ENCODE measurements at places on chromosomes 3 and 15.

DNA sequence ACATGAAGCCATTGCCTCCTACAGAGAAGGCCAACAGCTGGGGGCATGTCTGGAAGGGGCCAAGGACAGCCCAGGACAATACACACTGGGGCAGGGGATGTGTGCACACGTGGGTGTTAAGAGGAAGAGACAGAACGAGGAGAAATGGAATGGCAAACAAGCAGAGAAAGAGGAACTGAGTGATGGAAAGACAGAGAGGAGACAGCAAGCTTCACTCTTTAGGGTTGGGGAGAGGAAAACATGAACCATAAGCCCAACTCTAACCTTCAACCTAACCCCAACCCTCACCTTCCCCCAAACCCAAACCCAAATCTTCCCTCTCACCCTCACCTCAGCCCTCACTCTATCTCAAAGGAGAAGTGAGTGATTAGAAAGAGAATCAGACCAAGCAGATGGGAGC, 11.9 kb upstream of the PARL start:
- no peak for DNase-seq

GRCh38 chr3:189869165-189869564, 238.0 kb downstream of the TP63 start:
- DNase-seq = no peak

DNA sequence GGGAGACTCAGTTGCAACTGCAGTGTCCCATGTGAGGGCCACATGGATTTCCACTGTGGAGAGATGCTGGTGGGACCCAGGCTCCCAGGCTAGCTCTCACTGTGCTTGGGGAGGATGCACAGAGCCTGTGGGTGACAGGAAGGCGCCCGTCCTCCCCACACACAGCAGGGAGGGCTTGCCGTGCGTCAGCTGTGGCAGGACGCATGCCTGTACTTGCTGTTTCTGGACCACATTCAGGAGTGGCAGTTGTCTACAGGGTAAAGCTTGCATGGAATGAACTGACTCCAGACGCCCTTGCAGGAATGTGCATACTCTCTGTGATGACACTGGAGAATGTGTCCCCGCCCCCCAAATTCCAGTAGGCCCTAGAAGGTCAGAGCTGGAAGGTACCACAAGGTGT, 63.8 kb upstream of the SNRPA1 start:
- DNase-seq = no peak

- no peak for DNase-seq
Observed at GRCh38 chr3:129519896-129520715, 8.3 kb upstream of the RHO start.

GRCh38 chr3:117700573-117701360, 991.2 kb downstream of the TUSC7 start:
- DNase-seq = no peak

GRCh38 chr3:100089812-100090668, 24.3 kb downstream of the FILIP1L start:
- no peak for DNase-seq

DNA sequence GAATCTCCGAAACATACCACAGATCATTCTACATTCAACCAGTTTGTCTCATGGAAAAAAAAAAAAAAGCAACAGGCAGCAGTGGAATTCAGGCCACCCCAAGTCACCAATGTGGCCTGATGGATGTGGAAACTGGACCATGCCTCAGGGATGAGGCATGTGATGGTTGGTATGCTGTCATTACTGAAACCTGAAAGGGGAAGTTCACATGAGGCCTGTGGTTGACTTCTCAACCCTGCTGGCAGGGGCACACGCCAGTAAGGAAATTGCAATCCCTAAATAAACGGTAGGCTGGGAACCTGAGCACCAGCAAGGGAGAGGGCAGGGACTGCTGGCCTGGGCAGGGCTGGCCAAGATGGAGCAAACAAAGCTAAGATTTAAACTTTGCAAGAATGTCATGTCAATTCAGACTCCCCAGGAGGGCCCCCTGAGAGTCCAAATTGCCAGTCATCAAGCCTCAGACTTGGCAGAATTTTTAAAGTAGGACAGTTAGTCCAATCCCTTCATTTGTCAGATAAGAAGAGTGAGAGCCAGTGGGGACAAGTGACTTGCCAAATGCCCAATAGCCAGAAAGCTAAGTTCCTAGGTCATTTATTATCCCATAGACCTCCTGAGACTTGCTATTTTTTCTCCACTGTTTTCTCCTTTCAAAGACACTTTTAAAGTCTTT, 310.4 kb downstream of the ERC2 start:
- DNase-seq = no peak

DNA sequence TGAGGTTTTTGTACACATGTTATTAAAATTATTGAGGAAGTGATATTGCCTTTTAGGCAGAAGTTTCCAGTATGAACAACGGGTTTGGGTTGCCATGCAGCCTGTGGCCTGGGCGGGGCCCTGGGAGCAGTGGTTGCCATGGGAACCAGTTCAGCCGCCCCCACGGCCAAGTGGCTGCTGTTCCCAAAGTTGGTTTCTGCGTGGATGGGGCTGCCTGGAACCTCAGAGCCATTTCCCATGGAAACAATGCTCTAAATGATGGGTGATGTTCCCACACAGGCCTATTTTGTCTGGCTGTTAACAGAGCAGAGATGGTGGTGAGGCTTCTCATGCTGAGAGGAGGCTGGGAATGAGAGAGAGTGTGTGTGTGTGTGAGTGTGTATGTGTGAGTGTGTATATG, 19.5 kb downstream of the MRAS start:
- DNase-seq = no peak

DNA sequence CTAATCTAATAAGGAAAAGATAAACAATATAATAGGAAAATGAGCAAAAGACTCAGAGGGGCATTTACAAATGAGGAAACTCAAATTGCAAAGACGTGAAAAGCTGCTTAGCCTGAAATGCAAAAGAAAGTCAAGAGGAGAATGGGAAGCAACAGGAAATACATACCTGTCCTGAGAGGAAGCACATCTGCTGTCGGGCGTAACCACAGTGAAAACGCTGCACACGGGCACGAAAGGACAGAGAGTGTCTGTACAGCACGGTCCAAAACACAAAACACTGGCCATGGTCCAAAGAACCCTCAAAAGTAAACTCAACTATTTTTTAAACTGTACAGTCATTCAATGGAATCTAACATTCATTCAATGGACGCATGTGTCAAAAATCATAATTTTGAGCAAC, 100.6 kb downstream of the CHSY1 start:
- no peak for DNase-seq

- no peak for DNase-seq
Observed at GRCh38 chr3:23662079-23662617, 143.6 kb upstream of the UBE2E1 start.

- no peak for DNase-seq
Observed at GRCh38 chr3:194134231-194134756, 1.7 kb upstream of the HES1 start.

- no peak for DNase-seq
Observed at GRCh38 chr15:39756806-39757522, 25.7 kb downstream of the FSIP1 start.

DNA sequence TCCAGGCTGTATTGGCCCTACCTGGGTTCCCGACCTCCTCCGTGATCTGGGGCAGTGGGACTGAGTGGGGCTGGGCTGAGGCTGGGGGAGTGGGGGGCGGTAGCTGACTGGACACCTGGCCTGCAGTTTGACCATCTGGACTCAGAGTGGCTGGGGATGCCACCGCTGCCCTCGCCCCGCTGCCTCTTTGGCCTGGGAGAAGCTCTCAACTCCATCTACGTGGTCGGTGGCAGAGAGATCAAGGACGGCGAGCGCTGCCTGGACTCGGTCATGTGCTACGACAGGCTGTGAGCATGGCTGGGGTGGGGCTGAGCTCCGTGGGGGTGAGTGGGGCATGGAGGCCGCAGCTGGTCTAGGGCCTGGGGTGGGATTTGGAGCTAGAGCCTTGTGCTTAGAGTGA, 2.7 kb downstream of the KLHL40 start:
- DNase-seq = no peak

GRCh38 chr3:152413240-152413639, 144.5 kb downstream of the MBNL1 start:
- DNase-seq = no peak

GRCh38 chr3:152331018-152331541, 62.4 kb downstream of the MBNL1 start:
- DNase-seq = no peak

- no peak for DNase-seq
Observed at GRCh38 chr3:186044968-186045367, 63.9 kb downstream of the ETV5 start.

GRCh38 chr3:21434310-21434709, 316.7 kb downstream of the ZNF385D start:
- DNase-seq = no peak

GRCh38 chr3:23612296-23612891, 193.4 kb upstream of the UBE2E1 start:
- DNase-seq = no peak

DNA sequence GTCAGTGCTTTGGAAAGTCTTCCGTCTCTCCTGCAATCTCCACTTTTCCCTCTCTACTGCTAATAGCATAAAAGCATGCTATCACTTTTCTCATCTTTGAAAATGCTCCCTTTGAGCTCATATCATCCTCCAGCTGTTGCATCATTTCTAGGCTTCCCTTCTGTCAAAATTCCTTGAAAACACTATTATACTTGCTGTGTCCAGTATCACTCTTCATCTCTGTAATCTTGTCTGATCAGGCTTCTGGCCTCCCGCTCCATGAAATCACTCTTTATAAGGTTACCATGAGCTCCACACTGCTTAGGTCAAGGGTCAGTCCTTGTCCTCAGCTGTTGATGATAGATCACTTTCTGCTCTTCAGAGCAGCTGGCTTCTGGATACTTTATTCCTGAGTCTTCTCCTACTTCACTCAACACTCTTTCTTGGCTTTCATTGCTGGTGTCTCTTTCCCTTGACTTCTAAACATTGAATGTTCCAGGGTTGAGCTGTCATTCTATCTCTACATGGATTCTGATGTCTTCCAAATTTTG, 50.9 kb upstream of the SPTSSB start:
- no peak for DNase-seq

DNA sequence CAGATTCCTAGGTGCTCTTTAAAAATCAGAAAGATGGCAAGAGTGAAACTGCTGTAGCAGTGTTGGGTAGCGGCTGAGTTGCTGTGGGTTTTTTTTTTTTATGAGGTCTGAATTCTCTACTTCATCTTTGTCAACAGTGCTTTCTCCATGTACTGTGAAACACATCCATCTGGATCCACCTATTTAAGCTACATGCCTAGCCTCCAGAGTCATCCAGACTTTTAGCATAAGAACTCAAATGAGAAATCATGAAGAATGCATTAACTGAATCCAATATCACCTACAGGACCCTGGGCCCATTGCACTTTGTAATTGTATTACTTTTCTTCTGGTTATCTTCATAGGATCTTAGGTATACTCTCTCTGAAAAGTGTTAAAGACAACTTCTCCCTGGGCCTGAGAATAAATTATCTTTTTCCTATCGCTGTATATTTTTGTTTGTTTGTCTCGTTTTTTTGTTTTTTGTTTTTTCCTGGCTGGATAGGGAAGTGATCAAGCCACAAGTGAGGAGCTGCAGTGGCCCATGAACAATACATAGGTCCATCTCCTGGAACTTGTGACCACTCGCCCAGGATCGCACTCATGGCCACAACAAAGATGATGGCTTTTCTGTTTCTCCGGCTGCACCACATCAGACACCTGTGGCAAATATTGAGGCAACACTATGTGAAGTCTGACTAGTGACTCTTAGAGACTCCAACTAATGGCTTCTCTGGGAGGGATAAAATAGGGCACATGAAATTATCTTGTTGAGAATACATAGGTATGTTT, 609.9 kb upstream of the AGTR1 start:
- DNase-seq = no peak

DNA sequence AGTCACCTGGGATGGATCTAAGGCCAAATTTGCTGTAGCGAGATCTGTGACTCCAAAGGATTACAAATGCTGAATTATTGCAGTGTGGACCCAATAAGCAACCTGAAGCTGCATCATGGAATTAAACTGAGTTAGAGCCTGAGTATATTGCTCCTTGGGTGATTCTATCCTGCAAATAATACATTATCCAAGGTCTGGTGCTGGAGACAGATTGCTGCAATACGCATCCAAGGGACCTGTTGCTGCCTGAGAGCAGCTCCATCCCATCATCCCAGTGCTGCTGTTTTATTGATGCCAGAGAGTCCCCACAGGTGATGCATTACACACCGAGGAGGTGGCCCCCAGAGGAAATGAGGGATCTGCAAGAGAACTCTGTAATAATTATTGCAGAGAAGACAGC, 31.6 kb upstream of the PCSK6 start:
- DNase-seq = no peak

GRCh38 chr3:28669870-28670269, 321.2 kb upstream of the AZI2 start:
- no peak for DNase-seq

DNA sequence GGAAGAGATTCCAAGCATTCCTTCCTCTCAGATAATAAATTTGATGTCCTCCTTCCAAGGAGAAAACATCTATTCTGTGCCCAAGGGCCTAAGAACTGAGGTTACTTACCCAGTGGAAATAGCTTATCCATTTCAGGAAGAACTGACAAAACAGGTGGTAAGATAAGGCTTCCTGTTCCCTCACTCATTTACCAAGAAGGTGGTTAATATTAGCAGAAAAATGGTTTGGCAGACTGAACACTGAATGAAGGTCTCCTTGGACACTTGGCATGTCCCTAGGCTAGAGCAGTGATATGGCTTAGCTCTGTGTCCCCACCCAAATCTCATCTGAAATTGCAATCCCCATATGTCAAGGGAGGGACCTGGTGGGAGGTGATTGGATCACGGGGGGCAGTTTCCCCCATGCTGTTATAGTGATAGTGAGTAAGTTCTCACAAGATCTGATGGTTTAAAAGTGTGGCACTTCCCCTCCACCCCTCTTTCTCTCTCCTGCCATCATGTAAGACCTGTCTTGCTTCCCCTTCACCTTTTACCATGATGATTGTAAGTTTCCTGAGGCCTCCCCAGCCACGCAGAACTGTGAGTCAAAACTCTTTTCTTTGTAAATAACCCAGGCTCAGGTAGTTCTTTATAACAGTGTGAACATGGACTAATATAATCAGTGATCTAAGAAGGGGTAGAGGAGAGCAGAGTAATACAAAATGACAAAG, 127.4 kb downstream of the ST8SIA2 start:
- DNase-seq = no peak

DNA sequence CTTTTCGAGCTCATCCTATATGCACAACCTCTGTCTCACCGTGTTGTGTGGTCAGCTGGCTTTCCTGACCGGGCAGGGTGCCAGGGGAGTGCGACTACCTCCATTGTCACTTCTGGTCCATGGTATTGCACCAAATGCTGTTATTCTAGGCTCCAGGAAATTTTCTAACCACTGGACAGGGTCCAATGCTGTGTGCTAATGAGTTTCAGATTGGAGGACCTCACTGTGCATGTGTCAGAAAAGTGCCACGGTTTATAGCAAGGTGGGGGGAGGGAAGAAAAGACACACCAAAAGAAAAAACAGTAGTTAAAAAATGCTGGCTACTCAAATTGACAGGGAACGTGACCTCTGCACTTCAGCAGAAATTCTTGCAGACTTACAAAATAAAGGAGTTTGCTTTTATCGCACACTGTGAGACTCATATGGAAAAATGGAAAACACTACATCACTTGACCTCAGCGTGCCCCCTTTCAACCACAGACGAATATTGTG, 480.1 kb downstream of the FOXP1 start:
- DNase-seq = no peak
